Activated T-helper 1 cell treated with anti-CD3 and anti-CD28 coated beads, Interleukin-12 subunit alpha, Interleukin-12 subunit beta, Interleukin-2, Interleukin-4 antibody, amounts not matched to agents 30 ng/mL and 10 ng/mL and 1 ng/mL, durations not matched to agents 14 hours and 24 hours and 36 hours (primary cell): ENCODE measurements at places on chromosomes 1 and 21. TPM values are rescaled to one million over a fixed set of nuclear protein-coding genes. Genes with fewer than 3 reads are reported as not detected.

The MAP3K21 gene
- 1.8 and 2.1 TPM in 2 replicates for total RNA-seq

The SLAMF9 gene
- not detected in 2 replicates for total RNA-seq

The EVI5 gene
- 11.0 and 11.3 TPM in 2 replicates for total RNA-seq

The PODN gene
- not detected in 2 replicates for total RNA-seq

The SYCP1 gene
- total RNA-seq, result not detected in 2 replicates

The PDXK gene
- total RNA-seq, result 123 and 135 TPM in 2 replicates

The ITLN2 gene
- total RNA-seq, result not detected in 2 replicates

- no peak overlapping the region for H3K4me3 ChIP-seq
- H3K36me3 ChIP-seq, result no peaks in the 10 kb centered on the region
- no peak for DNase-seq
Observed at GRCh38 chr1:230142608-230143210, 75.7 kb downstream of the GALNT2 start.

DNA sequence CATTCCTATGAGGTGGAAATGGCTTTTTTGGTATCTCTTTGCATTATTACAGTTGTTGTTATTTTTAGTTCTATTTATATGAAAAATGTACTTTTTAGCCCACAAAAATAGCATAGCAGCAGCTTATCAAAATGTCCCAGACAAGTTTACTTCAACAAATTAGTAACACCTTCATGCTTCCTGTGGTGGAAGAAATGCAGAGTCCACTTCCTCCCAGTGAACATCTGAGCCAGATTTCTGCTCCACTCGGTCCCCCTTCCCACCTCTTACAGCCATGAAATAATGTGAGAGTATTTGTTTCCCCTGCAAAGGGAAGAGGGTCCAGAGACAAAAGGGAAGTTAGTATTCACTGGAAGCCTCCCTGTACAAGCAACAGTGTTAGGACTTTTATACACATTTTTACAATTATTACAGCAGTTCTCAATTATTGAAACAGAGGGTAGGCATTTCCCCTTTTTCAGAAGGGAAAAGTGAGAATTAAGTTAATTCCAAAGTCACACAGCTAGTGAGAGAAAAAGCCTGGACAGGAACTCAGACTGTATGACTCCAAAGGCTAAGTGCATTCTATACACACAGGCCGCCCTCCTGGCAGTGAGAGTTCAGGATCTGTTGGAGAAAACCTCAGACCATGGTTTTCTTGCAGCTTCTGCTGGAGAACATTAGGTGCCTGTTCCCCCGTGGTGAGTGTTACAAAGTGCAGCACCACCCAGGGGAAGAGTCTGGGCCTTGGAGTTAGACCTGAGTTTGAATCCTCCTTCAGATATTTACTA, 126.5 kb downstream of the PBX1 start:
- H3K27ac ChIP-seq, result no peak overlapping the region
- no peaks in the 10 kb centered on the region for H3K36me3 ChIP-seq
- no peak for DNase-seq
- H3K4me3 ChIP-seq, result no peak overlapping the region
- no peaks in the 10 kb centered on the region for H3K4me1 ChIP-seq
- no peaks in the 10 kb centered on the region for H3K27me3 ChIP-seq

DNA sequence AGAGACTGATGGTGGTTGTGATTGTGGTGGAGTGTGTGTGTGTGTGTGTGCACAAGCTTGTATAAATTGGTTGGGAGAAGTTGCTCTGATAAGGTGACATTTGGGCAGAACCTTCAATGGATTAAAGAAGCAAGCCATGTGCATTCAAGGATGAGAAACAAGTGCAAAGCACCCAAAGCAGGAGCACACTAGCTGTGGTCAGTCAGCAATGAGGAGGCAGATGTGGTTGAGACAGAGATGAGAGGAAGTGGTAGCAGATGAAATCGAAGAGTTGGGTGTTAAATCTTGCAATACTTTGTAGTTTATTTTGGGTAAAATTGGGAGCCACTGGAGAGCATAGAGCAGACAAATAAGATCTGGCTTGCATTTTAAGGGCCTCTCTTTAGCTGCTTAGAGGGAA, 4.4 kb upstream of the PGBD5 start:
- no peaks in the 10 kb centered on the region for H3K36me3 ChIP-seq
- H3K27me3 ChIP-seq, result peaks cover 18% of the 10 kb centered on the region
- H3K4me3 ChIP-seq, result no peak overlapping the region
- no peak overlapping the region for H3K27ac ChIP-seq
- H3K4me1 ChIP-seq, result peaks cover 6% of the 10 kb centered on the region

DNA sequence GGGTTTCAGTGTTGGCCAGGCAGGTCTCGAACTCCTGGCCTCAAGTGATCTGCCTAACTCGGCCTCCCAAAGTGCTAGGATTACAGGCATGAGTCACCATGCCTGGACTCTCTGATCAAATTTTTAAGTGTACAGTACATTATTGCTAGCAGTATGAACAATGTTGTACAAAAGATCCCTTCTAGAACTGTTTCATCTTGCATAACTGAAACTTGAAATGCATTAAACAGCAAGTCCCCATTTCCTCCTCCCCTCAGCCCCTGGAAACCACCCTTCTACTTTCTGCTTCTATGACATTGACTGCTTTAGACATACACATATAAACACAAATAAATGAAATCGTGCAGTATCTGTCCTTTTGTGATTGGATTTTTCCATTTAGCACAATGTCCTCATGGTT, 463.4 kb downstream of the PTPRC start:
- H3K27ac ChIP-seq, result no peak overlapping the region
- DNase-seq, result no peak

GRCh38 chr1:226353698-226354525, 44.9 kb upstream of the LIN9 start:
- H3K36me3 ChIP-seq, result peaks cover 13% of the 10 kb centered on the region
- no peak overlapping the region for H3K27ac ChIP-seq
- no peak for DNase-seq
- H3K27me3 ChIP-seq, result no peaks in the 10 kb centered on the region
